HFFc6 (cell line): ENCODE measurements at places on chromosomes 2 and 18.
A peak's percentile ranks its signal among the peaks of the same experiment; 100 is the strongest.

- no peak for DNase-seq
- H3K4me3 ChIP-seq = no peak overlapping the region
- peaks cover 50% of the 10 kb centered on the region for H3K36me3 ChIP-seq
These were observed 14.1 kb downstream of the COPS8 start for GRCh38 chr2:237099804-237100203.

DNA sequence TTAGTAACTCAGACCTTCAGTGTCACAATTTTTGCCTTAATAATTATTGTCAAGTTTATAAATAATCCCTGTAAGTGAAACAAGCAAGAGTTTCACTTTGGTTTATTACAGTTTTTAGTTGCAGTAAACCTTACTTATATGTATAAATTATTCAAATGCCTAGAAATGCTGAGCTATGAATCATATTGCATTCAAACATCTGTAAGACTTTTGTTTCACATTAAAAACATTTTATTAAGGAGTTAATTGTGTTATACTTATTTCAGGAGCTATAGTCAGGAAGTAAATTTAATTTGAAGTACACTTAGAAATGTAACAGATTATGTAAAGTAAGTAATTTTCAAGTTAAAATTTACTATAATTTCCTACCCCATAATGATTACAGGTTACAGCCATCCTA, 3.9 kb upstream of the ETAA1 start:
- H3K36me3 ChIP-seq = peaks cover 8% of the 10 kb centered on the region; the same call in 1 of the 2 replicates
- H3K27me3 ChIP-seq = peaks cover 3% of the 10 kb centered on the region
- no peak for DNase-seq
- 0 out of 2 replicates have a peak overlapping the region, but pooled peaks have one; percentile 18 for H3K27ac ChIP-seq

GRCh38 chr18:75075429-75075841, 133.5 kb downstream of the PTGR3 start:
- no peak overlapping the region for H3K4me3 ChIP-seq
- peaks cover 11% of the 10 kb centered on the region; the same call in 1 of the 2 replicates for H3K36me3 ChIP-seq
- H3K27me3 ChIP-seq = peaks cover 4% of the 10 kb centered on the region
- DNase-seq = no peak
- H3K27ac ChIP-seq = no peak overlapping the region
- peaks cover 12% of the 10 kb centered on the region for H3K4me1 ChIP-seq

GRCh38 chr18:53458268-53458667, 766.2 kb downstream of the MBD2 start:
- no peak overlapping the region for H3K27ac ChIP-seq
- H3K4me1 ChIP-seq = no peaks in the 10 kb centered on the region
- H3K36me3 ChIP-seq = no peaks in the 10 kb centered on the region
- DNase-seq = no peak

GRCh38 chr2:88230911-88231310, 60.8 kb downstream of the THNSL2 start:
- H3K4me1 ChIP-seq = peaks cover 5% of the 10 kb centered on the region; the same call in 1 of the 2 replicates
- no peak overlapping the region for H3K27ac ChIP-seq
- no peaks in the 10 kb centered on the region for H3K27me3 ChIP-seq
- no peak for DNase-seq

DNA sequence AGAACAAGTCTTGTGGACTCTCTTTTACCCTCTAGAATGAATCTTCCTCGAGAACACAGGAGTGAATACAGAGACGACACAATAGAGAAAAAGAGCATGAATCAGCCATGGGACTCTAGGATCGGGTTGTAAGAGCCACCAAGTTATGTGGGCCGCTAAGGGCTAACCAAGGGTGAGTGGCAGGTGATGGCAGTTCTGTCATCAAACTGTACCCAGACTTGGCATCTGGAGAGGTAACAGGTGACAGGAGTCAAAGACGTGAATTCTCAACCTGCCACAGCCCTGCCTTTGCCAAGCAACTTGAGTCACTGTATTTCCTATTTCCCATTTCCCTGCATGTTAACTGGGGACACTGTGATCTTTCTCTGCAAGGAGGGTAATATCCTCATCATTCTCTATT, 11.2 kb downstream of the SERPINE2 start:
- peaks cover 8% of the 10 kb centered on the region for H3K36me3 ChIP-seq
- H3K4me3 ChIP-seq = no peak overlapping the region
- no peak overlapping the region for H3K27ac ChIP-seq
- H3K4me1 ChIP-seq = peaks cover 34% of the 10 kb centered on the region

- no peak overlapping the region for H3K4me3 ChIP-seq
- no peaks in the 10 kb centered on the region for H3K27me3 ChIP-seq
- H3K36me3 ChIP-seq = no peaks in the 10 kb centered on the region
These were observed 339.8 kb upstream of the CDH7 start for GRCh38 chr18:65411061-65411460.

- H3K36me3 ChIP-seq = peaks cover 30% of the 10 kb centered on the region
- peak overlapping the region; percentile 36; the same call in 1 of the 2 replicates for H3K4me3 ChIP-seq
- peaks cover 49% of the 10 kb centered on the region for H3K4me1 ChIP-seq
- no peaks in the 10 kb centered on the region for H3K27me3 ChIP-seq
- peak overlapping the region; percentile 46 for H3K27ac ChIP-seq
These were observed 46.6 kb downstream of the ZNF532 start for GRCh38 chr18:58911241-58911640.

- H3K4me1 ChIP-seq = peaks cover 50% of the 10 kb centered on the region
- H3K27me3 ChIP-seq = peaks cover 11% of the 10 kb centered on the region; the same call in 1 of the 2 replicates
- peak within 1 kb of the TSS; percentile 96 for H3K4me3 ChIP-seq
- H3K27ac ChIP-seq = peak within 1 kb of the TSS; percentile 72
- DNase-seq = peak; percentile 39
These were observed at the start of gene SH3RF3 for GRCh38 chr2:109128616-109129355. Gene SH3RF3, plus strand, starts transcription at chr2:109129205.

- no peaks in the 10 kb centered on the region for H3K27me3 ChIP-seq
- no peaks in the 10 kb centered on the region for H3K36me3 ChIP-seq
- H3K4me3 ChIP-seq = no peak overlapping the region
- H3K4me1 ChIP-seq = no peaks in the 10 kb centered on the region
These were observed 1539.7 kb upstream of the ACVR2A start for GRCh38 chr2:146305164-146305563.

GRCh38 chr18:31042406-31043181, at the start of gene DSC3:
Gene DSC3, minus strand, starts transcription at chr18:31042742. Its CDS starts 82 bp downstream, at chr18:31042660.
- H3K4me1 ChIP-seq = no peaks in the 10 kb centered on the region
- no peak for DNase-seq
- no peak within 1 kb of the TSS for H3K4me3 ChIP-seq
- no peak within 1 kb of the TSS for H3K27ac ChIP-seq

DNA sequence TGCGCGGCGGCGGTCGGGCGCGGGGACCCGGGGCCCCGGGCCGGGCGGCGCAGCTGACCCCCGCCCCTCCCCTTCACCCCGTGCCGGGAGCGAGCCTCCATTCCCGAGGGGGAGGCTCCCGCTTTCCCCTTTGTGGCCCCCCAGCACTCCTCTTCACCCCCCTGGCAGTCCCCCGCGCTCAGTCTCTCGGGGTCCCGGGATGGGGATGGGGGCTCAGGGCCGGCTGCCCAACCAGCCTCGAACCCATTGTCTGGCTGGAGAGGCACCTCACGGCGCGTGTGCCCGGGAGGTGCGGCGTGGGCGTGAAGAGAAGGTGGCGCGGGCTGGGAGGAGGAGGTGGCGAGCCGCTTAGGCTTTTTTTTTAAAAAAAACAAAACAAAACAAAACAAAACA, 748 bp downstream of the FMNL2 start:
- H3K4me1 ChIP-seq = peaks cover 43% of the 10 kb centered on the region
- no peaks in the 10 kb centered on the region; the same call in 1 of the 2 replicates for H3K27me3 ChIP-seq
- no peaks in the 10 kb centered on the region for H3K36me3 ChIP-seq
- H3K27ac ChIP-seq = peak overlapping the region; percentile 46; the same call in 1 of the 2 replicates

DNA sequence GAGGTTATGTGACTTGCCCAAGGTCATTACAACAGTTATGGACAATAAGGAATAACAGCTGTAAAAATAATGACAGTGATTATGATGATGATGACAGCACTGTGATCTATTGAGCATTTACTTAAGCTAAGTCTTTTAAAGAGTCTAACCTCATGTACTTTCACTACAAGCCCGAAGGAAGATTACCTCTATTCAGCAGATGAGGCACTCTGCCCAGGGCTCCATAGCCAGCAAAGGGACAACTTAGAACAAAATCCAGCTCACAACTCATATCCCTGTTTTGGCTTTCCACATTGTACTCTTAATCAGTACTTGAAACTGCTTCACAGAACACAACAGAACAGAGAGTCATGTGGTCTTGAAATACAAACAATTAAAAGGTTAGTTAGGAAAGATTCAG, 290.2 kb downstream of the ZNF385B start:
- no peak for DNase-seq
- H3K4me3 ChIP-seq = no peak overlapping the region
- H3K27me3 ChIP-seq = no peaks in the 10 kb centered on the region
- no peak overlapping the region for H3K27ac ChIP-seq
- H3K36me3 ChIP-seq = no peaks in the 10 kb centered on the region
- H3K4me1 ChIP-seq = peaks cover 23% of the 10 kb centered on the region

DNA sequence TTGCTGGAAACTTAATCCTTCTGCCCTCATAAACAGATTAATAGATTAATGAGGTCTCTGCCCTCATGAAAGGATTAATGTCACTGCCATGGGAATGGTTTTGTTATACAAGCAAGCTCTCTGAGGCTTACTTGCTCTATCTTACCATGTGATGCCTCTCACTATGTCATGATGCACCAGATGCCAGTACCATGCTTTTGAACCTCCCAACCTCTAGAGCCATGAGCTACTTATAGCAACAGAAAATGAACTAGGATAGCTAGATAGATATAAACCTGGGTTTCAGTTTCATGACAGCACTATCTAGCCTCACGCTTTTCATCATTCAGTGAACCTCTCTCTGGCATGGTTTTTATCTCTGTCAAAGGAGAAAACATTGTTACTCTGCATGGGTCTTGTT, 371.6 kb upstream of the LRP1B start:
- H3K4me1 ChIP-seq = no peaks in the 10 kb centered on the region
- H3K27me3 ChIP-seq = no peaks in the 10 kb centered on the region
- no peak for DNase-seq
- H3K27ac ChIP-seq = no peak overlapping the region
- no peaks in the 10 kb centered on the region for H3K36me3 ChIP-seq
